ENCODE measurements at places on chromosomes 1 and 21.
A peak's percentile ranks its signal among the peaks of the same experiment; 100 is the strongest.

DNA sequence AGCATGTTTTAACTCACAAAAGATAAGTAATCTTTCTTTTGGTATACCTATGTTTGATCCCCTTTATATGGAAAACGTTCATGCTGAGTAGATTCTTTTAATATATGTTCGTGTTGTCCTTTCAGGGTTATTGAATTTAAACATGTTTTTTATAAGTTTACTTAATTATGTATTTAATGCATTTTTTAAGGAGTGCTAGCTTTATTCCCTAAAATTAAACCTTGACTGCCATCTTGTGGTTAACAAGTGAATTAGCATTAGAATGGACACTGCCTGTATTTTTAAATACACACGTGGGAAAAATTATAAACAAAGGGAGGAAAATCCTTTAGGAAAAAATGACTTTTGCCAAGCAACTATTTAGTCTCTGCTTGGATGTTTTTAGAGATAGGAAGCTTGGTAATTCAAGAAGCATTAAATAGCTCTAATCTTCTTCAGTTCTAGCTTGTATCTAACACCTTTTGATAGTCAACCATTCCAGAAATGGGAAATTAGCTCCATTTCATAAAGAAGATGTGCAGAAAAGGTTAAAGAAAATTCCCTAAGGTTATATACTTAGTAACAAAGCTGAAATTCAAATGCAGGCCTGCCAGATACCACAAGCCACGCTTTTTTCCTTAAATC lies 43.0 kb downstream of the UBE2U start:
- DNase-seq = peak; percentile 88

DNA sequence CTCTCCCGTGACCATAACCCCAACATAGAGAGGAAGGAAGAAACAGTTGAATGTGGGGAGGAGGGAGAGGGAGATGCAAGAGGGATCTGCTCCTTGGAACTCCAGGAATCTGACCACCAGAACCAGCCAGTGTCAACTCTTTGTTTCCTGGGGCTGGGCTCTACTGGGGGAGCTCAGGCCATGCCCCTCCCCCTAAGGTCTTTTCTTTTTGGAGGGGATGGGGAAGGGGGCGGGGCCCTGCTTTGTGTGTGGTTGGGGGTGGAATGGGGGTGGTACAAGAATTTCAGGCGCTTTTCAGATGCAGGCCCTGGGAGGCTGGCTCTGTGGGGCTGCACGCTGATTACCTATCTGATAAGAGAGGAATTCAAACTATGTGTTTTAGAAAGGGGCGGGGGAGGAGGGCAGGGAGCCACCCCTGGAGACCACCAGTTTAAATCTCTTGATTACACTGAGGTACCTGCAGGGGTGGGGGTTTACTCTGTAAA lies 8.3 kb downstream of the LIN28A start:
- DNase-seq = no peak

DNA sequence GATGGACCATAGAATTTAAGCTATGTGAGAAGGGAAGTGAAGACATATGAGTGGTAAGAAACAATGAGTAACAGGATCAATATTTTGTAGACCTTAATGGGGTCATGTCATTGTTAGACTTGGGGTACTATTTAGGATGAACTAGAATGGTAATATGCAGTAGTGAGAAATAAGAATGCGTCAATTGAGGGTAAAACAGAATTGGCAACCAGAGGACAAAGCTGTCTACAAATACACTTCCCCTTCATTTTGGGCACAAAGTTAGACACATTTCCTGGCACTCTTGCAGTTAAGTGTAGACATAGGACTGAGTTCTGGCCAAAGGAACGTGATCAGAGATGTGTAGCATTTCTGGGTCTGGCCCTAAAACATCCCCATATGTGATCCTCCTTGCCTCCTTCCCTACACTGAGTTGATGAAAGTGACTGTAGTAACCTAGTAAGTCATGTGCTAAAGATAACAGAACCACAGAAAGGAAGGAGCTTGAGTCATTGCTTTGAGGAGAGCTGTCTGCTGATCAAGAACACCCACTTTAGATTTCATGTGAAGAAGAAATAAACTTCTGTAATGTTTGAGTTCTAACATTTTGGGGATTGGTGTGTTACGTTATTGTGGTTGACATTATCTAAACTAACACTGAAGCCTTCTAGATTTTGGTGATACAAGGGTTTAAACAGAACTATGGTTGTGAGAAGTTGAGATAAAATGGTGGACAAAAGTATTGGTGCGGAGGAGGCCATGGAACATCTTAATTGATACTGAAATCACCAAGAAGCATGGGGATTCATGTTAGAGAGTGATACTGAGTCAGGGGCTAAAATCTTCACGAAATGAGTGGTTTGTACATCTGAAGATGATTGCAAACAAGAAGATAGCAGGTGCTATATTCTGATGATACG lies 41.7 kb downstream of the CD55 start:
- DNase-seq = no peak

DNA sequence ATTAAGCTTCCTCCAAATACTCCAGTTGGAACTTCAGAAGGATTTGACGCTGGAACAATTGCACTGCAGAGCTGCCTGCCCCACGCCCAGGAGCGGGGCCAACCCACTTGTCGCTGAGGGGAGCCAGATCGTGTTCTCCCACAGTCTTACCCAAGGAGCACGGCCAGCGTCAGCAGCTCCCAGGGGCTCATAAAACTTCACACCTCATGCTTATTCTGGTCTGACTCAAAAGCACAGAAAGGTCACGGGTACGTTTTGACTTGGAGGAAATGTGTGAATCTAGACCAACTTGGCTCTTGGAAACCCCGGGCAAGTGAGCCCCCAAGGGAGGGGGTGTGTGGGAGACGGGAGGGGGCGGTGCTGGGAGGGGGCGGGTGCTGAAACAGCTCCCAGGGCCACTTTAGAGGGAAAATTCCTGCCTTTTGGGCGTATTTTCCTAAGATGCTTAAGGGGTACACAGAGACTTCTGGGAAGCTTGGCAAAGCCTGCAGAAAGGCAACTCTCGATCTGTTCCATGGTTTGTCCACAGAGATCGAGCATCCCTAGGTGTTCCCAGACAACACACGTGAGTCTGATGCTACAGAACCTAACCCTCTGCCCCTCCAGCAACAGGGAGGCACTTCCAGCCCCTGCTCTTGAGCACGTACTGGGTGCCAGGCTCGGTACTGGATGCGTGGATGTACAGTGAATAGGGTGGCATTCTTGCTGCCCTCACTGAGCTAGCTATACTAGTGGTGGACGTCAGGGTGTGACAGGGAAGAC lies 98.9 kb downstream of the DHRS3 start:
- DNase-seq = no peak

DNA sequence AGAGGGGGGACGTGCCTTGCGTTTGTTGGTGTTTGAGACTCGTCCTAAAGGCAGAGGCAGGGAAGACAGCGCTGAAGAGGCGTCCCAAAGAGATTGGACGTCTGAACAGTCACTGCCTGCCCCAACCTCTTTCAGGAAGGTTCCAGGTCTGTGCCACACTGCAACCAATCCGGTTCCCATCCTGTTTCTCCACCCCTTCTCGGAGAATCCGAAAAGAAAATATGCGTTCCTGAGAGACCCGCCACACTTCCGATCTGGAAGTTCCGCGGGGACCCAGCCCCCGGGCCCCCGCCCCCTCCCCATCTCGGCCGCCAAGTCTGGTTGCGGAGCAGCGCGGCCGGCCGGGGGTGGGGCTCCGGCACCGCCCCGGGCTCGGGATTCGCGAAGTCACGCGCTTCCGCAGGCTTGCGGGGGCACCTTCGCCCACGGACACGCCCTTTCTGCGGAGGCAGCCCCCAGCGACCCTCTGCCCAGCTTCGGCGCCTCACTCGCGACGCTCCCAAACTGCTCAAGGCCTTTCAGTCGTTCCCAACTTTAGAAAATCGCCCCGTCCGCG lies 124.5 kb upstream of the DPYD start:
- DNase-seq = no peak

GRCh38 chr1:88060112-88060673 lies 623.9 kb upstream of the PKN2 start:
- no peak for DNase-seq

- peak; percentile 10 for DNase-seq
These were observed at the start of gene RGS7 for GRCh38 chr1:241356519-241357365. Gene RGS7 (minus strand): TSS chr1:241357205.

- no peak for DNase-seq
These were observed 12.9 kb downstream of the CRABP2 start for GRCh38 chr1:156692441-156692924.
